ENCODE measurements at places on chromosomes 7 and 10.

- DNase-seq = no peak
Observed at GRCh38 chr7:102317231-102318059, 30.8 kb downstream of the SH2B2 start.

GRCh38 chr7:28405662-28406061, 6.7 kb upstream of the CREB5 start:
- DNase-seq = peak; percentile 97

DNA sequence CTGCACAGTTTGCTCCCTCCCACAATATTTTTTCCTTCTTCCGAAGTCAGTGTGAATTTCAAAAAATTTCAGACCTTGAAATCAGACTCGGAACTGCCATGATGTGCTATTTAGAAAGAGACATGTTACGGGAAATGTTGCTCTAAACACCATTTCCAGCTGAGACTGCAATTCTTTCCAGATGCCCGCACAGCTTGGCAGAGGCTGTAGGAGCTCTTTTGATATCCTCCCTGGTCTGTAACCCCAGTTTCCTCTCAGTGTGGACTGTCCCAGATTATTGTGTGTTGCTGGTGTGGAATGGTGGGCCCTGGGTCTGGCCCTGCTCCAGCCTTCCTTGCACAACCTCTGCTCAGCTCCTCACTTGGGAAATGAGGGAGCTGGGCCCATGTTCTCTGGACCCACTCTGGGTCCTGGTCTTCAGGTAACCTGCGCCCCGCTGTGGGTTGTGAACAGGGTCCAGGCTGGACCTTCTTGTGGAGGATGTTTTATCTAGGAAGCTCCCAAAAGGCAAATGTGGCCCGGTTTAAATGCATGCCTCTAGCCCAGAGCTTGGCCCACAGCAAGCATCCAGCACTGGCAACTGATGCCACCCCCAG, 172.8 kb upstream of the CXCL12 start:
- no peak for DNase-seq

DNA sequence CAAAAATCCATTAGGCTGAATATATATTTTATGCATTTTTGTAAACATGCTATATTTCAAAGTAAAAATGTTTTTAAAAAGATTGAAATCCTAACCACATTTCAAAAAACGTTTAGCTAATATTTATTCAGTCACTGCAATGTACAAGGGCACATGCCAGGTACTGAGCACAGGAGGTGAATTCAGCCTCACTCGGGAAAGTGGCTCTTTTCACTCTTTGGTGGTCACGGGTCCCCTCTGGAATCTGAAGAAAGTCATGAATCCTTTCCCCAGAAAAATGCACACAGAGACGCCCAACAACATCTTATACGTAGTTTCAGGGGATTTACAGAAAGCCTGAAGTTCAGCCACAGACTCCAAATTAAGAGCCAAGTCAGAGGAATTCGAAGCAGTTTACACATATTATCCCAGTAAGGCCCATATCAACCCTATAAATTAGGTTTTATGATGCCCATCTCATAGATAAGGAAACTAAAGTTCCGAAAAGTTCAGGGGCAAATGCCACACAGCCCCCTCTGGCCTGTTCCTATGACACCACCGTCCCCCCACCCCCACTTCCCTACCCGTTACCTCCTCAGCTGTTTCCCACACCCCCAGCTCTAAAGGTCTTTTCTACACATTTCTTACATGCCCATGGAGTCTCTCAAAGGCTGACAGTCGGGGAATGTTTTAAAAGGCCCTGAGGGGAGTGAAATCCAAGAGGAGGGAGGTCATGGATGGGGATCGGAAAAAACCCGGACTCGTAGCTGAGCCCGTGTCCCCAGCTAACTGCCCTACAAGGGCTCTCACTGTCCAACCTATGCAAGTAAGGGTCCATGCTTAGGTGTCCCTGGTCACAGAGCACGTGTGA, 9.6 kb upstream of the SVOPL start:
- DNase-seq = no peak

DNA sequence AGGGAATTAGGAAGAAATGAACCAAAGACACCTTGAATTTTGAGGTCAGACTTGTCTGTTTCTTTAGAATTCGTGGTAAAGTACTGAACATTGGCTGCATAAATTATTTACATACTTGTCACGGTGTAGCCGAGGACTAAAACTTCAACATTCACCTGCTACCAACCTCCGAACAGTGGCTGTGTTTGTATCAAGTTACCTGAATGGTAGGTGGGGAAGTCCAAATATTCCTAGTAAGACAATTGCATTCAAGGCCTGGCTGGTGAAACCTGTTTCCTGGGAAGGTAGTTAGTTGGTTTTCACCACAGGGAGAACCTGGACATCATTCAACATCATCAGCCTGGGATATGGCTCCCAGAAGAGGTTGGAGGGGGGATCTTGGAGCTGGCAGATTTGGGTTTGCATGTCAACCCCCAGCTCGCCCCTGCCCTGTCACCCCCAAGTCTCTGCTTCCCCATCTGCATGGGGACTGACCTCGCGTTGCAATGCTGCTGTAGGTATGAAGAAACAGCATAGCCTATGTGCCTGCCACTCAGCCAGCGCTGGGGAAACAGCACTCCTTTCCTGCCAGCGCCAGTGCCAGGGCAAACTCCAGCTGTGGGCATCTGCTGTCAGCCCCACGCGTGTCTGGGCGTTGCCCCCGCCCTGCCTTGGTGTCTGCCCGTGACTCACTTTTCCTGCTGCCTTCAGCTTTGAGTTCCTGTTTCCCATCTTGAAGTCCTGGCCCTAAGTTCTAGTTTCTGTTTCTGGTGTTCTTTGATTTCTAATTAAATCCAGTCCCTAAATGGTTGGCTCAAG, 12.7 kb upstream of the LARP4B start:
- DNase-seq = peak; percentile 34

- DNase-seq = no peak
Observed at GRCh38 chr7:15906436-15906835, 220.0 kb upstream of the MEOX2 start.

DNA sequence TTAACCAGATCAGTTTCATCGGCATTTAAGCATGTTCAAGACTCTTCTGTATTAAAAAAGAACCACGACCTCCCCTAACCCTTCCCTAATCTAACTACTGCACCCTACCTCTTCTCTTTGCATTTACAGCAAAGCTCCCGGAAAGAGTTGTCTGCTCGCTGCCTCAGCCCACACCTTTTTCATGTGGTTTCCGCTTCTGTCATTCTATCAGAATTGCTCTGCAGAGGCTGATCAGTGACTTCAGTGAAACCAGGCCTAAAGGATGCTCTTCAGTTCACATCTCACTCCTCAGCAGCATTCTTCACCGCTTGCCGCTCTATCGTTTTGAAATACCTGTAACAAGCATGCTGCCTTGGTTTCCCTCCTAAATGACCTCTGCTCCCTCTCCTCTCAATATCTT, 160.9 kb downstream of the SDK1 start:
- no peak for DNase-seq

GRCh38 chr10:17196573-17196972, 4.9 kb downstream of the TRDMT1 start:
- no peak for DNase-seq

GRCh38 chr10:46000538-46000937, 28.2 kb downstream of the TIMM23 start:
- DNase-seq = no peak

DNA sequence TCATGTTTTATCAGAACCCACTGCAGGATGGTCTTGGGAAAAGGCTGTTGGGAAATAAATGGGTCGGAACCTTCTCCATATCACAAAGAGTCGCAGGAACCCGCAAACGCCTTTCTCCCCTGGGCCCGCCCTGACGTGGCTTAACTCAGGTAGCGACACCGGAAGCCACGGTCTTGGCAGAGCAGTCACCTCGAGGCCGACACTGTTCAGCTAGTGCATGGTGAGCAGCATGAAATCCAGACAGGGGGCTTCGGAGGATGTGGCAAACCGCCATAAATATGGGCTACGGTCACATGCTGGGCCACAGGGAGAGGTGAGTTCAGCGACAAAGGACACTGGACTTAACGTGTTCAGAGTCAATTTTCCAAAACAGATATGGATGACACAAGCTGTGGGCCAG, 421.9 kb downstream of the PTPRN2 start:
- DNase-seq = no peak

- peak; percentile 54 for DNase-seq
Observed at GRCh38 chr7:121341933-121342332, 13.1 kb downstream of the WNT16 start.

DNA sequence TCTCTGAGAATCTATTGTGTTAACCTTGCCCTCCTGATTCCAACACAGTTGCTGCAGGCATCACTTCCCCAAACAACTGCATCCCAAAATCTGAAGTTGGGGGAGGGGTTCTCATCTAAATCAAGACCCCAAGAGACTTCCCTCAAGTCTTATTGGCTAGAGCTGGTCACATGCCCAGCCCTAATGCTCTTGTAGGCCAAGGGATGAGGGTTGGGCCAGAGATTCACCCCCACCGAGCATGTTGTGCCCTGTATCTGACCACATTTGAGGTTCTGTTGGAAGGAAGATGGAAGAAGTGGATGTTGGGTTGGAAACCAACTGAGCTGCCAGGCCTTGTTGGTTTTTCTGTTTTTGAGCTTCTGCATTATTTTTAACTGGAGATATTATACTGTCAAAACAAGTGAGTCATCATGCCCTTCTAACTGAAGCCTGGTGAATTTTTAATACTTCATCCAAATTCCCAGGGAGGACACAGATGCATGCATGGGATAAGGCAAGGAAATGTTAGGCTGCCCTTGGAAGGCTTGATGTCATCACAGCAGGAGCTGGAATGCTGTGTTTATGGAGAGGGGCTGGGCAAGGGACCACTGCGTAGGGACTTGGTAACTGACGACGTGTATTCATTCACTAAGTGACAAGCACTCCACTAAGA, 68.6 kb upstream of the CACUL1 start:
- DNase-seq = no peak

GRCh38 chr10:69752479-69752878, 49.2 kb upstream of the COL13A1 start:
- no peak for DNase-seq

DNA sequence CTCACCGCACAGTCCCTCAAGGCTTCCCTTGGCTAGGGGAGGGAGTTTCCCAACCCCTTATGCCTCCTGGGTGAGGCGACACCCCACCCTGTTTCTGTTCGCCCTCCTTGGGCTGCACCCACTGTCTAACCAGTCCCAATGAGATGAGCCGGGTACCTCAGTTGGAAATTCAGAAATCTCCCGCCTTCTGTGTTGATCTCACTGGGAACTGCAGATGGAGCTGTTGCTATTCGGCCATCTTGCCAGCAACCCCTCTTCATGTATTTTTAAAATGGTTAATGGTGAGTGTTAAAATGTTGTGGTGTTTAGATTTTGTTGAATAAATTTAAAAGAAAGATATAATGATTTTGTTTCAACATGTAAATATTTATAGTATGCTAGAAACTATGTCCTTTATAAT, 22.0 kb downstream of the UMAD1 start:
- no peak for DNase-seq

DNA sequence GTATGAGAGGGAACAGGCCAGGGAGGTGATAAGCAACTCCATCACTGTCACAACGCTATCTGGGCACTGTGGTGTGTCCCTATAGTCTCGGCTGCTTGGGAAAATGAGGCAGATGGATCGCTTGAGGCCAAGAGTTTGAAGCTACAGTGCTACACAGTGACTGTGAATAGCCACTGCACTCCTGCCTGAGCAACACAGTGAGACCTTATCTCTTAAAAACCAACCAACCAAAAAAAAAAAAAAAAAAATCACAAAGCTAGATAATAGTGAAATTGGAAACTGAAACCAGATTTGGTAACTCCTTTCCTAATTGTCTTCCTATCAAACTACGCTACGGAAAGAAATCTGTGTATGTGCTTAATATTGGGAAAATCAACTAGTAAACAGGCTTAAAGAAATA, 14.1 kb downstream of the MICU1 start:
- DNase-seq = no peak

- DNase-seq = no peak
Observed at GRCh38 chr7:44313621-44314031, 11.8 kb downstream of the CAMK2B start.

DNA sequence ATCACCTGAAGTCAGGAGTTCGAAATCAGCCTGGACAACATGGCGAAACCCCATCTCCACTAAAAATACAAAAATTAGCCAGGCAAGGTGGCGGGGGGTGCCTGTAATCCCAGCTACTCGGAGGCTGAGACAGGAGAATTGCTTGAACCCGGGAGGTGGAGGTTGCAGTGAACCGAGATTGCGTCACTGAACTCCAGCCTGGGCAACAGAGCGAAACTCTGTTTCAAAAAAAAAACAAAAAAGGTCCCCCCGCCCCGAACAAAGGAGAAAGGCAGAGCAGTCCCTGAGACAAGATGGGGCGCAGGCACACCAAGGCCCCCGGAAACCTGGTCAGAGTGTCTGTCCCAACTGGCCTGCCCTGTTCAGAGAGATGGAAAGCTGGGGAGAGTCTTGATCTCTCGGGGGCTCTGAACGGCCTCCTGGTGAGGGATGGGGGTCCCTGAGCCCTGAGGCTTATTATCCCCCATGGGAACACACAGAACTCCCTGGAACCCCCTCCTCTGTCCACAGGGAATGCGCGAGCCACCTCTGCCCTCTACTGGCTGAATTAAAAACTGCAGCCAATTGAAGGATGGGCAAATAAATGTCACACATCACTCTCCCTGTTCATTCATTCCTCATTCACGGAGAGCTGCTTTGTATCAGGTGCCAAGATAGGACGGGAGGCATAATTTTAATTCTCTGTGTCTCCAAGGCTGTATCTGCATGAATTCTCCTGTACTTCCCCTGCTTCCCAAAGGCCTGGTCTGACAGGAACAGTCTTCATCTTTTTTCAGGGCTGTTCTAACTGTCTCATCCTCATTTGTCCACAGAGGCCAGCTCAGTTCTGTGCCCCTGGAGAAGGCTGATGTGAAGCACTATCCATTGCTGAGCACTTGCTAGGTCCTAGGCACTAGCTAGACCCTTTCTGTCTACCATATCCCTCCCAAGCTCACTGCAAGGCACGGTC, 28.9 kb downstream of the MAT1A start:
- peak; percentile 11 for DNase-seq

GRCh38 chr7:101782476-101782875, 35.0 kb upstream of the CUX1 start:
- DNase-seq = no peak

- peak; percentile 66 for DNase-seq
Observed at GRCh38 chr7:88226886-88227516, 7.2 kb upstream of the SRI start.

DNA sequence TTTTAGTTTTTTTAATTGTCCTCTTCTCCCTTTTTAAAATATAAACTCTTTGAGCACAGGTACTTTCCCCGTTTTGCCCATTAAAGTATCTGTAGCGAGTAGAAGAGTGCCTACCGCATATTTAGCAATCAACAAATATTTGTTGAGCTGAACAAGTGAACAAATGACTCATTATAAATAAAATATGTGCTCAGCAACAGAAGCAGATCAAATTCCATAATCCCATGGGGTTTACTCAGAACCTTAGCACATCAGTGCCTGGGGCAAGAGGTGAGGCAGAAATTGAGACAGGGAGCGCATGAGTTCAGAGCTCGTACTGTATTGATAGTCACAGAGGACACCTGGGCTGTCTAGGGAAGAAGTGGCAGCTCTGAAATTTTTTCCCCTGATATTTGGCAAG, 161.0 kb downstream of the SEM1 start:
- no peak for DNase-seq

- no peak for DNase-seq
Observed at GRCh38 chr7:104652434-104652833, 324.0 kb downstream of the LHFPL3 start.
